NCI-H1694 treated with DMSO at 0.1 percent for 48 hours (cell line): ENCODE measurements at places on chromosomes 13 and 19.

GRCh38 chr13:44331446-44331845 lies 42.2 kb upstream of the SERP2 start:
- no peak for DNase-seq

- no peak for DNase-seq
Measured at GRCh38 chr19:47271949-47272348, 2.7 kb upstream of the INAFM1 start.

GRCh38 chr13:95546919-95547318 lies 5.6 kb upstream of the CLDN10 start:
- DNase-seq: no peak

GRCh38 chr13:50636007-50636704 lies 207.3 kb downstream of the DLEU7 start:
- no peak for DNase-seq

- no peak for DNase-seq
Measured at GRCh38 chr19:54449701-54450069, 686 bp downstream of the LENG8 start.

DNA sequence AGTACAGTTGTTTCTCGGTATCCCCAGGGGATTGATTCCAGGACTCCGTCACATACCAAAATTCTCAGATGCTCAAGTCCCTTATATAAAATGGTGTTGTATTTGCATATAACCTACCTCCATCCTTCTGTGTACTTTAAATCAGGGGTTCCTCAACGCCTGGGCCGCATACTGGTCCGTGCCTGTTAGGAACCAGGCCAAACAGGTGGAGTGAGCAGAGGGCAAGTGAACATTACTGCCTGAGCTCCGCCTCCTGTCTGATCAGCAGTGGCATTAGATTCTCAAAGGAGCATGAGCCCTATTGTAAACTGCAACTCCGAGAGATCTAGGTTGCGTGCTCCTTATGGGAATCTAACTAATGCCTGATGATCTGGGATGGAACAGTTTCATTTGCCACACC lies 42.2 kb upstream of the KCTD4 start:
- no peak for DNase-seq

DNA sequence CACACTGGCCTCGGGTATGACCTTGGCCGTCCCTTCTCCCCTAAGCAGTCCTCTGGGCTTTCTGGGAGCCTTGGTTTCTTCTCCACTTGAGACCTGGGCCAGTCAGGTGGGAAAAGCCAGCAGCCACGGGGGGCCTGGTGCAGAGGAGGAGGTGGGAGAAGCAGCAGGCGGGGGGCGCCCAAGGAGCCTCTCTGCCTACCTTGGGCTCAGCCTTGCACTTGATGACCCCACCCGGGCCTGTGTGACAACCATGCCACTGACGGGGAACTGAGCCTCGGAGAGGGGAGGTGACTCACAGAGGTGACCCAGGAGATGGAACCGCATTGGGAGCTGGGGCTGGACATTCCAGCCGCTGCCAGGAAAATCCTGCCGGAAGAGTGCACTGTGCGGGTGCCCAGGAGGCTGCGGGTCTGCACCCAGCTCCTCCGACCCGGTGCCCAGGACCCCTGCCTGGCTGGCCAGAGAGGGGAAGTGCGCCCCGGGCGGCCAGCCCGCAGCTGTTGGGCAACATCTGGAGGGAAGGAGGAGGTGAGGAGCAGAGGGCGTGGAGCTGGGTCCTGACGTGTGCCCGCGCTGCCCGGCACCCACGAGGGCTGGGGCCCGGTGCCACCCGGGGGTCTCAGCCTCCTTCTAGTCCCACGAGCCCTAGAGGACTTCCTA lies 23.4 kb upstream of the SLC7A10 start:
- no peak for DNase-seq

DNA sequence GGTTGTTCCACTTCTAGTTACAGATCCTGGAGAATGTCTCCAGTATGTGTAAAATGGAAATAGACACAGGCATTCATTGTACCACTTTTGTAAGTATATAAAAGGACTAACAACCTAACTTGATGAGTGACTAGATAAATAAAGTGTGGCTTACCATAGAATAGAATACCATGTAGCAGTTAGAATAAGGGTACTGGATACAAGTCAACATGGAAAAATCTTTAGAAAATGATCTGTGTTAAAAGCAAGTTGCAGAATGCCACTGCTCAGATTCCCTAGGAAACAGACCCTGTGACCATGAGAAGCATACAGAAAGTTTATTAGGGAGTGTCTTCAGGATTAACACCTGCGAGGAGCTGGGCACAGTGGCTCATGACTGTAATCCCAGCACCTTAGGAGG lies 25.9 kb upstream of the RNASEH2B start:
- DNase-seq: no peak

DNA sequence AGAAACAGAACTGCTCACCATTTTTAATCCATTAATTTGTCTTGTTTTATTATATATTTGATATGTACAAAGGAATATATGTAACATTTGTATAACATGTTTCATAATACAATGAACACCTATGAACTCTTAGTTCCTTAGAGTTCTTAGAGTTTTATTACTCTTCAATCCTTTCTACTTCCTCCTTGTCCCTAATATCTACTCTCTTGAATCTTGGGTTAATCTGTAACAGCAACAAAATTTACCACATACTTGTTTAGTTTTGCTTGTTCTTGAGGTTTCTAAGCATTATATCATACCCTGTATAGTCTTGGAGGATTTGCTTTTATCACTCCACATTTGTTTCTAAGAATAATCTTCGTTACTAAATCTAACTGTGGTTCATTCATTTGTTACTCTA lies 151.4 kb downstream of the PDS5B start:
- DNase-seq: no peak

DNA sequence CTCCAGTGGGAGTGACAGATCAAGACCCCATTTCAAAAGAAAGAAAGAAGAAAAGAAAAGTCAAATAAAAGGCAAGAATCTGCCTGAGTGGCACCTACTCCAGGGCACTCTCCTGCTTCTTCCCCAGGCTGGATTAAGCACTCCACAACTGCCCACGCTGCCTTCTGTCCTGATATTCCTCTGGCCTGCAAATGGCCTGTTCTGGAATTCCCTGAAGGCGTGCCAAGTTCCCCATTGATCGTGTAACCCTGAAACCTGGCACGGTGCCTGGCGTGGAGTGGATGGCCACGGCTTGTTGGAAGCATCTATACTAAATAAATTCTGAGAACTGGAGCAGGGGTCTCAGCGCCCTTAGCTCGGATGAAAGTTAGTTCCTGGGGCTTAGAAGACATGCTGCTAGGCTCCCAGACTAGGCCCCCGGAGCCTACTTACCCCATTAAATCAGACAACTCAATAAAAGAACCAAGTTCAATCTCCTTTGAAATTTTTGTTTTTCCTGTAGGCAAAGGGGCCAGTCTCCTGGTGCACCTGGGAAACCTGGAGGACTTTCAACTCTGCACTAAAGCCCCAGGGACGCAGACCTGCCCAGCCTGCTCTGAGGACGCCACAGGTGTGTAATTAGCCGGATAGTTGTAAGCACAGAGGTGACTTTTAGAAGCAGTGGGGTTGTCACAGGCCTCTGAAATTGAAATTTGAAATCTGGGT lies 21.9 kb downstream of the ANKRD27 start:
- DNase-seq: no peak

GRCh38 chr13:20360041-20360491 lies 127.9 kb upstream of the GJB6 start:
- no peak for DNase-seq
